Right renal pelvis (tissue), 4 donors: ENCODE measurements at places on chromosomes 1 and 21.

GRCh38 chr1:60185684-60186083 lies 112.1 kb upstream of the C1orf87 start:
- no peak for DNase-seq

GRCh38 chr1:156666862-156667609 lies 10.2 kb downstream of the NES start:
- no peak for DNase-seq

DNA sequence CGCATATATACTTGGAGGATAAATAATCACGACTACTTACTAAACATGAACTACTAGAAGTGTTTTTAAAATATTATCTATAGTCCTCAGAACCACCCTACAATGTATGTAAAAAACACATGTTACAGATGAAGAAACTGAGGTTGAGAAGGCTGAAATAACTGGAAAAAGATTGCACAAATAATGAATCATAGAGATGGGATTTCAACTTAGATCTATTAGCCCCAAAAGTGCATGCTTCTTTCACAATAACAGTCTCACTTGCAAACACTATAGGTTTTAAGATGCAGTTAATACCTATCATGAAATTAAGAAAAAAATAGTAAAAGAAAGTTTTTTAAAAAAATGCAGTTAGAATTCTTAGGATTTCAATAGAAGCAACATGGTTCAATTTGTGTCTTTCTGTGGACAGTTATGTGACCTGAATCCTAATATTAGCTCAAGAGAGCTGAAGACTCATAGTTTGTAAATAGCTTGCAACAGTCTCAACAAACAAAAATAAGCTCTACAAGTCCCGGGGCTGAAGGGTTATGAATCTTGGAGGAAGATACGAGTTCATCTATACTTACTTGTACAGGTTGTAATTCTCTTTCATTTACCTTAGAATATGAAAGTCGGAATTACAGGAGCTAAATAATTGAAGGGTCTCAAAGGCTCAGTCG lies 58.6 kb upstream of the NTPCR start:
- no peak for DNase-seq

DNA sequence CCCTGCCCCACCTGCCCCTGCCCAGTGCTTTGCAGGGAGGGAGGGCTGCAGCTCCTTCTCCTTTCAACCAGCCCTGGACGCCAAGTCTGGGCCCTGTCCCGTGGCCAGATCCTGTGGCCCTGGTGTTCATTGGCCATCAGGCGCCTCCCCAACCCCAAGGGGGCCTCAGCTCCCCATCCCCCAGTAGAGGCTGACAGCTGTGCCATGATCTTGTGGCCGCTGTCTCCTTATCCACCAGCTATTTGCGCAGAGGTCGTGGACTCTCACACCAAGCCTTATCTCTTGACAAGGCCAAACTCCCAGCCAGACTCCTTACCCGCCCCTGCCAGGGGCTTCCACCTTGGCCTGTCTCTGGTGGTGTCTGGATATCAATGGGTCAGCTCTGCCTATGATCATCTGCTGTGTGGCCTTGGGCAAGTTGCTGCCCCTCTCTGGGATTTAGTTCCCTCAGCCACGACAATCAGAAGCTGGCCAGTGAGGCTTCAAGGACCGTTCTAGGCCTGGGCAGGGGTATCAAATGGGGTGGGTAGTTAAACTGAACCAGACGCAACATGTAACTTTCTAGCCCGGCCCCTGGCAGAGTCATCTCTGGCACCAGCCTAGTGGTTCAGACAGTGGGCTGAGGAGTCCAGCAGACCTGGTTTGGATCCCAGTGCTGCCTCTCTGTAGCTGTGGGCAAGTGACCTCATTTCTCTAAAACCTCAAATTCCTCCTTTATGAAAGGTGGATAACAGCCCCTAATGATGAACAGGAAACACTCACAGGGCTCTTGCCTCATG lies 3.3 kb upstream of the COL8A2 start:
- no peak for DNase-seq

DNA sequence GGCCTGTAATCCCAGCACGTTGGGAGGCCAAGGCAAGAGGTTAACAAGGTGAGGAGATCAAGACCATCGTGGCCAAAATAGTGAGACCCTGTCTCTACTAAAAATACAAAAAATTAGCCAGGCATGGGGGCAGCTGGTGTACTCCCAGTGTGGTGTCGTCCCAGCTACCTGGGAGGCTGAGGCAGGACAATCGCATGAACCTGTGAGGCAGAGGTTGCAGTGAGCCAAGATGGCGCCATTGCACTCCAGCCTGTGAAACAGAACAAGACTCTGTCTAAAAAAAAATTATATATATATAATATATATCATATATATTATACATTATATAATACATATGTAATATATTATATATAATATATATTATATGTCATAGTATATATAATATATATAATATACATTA lies 249.2 kb upstream of the TPTE start:
- no peak for DNase-seq

DNA sequence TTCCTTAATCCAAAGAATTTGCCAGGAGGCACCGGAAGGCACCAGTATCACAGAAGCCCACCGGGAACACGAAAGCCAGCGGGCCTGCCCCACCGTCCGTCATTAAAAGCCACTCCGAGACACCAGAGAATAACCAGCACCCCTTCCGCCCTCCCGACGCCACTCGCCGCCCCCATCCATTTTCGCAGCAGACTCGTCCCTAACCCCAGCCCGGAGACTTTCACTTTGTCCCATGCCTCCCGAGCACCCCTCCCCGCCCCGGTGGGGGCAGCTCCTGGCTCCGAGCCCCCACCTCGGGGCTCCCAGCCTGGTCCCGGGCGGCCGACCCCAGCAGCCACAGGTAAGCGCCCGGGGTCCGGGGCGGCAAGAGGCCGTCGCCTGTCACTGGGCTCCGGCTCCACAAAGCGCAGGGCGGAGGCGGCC lies 105.4 kb downstream of the SLC45A1 start:
- DNase-seq, result no peak

DNA sequence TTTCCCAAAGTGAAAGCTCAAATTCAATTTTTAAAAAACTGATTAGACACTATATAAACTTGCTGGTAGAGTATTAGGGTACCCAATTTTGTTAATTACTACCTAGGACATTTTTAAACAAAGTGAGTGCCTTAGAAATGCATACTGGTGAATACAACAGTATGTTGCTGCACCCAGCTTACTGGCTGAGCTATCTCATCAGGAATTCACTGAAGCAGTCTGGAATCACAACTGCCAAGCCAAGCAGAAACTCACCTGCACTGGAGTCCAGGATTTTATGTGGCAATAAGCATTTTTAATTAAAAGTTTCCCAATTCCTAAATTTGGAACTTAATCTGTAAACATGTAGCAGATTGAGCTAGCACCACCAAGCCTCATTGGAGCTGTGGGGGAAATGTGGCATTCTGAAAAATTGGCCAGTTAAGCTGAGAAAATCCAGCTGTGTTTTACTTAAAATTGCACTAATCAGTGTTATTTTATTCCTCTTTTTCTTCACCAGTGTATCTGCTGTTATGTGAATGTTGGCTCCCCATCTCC lies 61.8 kb downstream of the CLEC20A start:
- no peak for DNase-seq
